Ureter (tissue), 1 donor: ENCODE measurements at places on chromosomes 5 and 9. TPM values are rescaled to one million over a fixed set of nuclear protein-coding genes. Genes with fewer than 3 reads are reported as not detected.

DNA sequence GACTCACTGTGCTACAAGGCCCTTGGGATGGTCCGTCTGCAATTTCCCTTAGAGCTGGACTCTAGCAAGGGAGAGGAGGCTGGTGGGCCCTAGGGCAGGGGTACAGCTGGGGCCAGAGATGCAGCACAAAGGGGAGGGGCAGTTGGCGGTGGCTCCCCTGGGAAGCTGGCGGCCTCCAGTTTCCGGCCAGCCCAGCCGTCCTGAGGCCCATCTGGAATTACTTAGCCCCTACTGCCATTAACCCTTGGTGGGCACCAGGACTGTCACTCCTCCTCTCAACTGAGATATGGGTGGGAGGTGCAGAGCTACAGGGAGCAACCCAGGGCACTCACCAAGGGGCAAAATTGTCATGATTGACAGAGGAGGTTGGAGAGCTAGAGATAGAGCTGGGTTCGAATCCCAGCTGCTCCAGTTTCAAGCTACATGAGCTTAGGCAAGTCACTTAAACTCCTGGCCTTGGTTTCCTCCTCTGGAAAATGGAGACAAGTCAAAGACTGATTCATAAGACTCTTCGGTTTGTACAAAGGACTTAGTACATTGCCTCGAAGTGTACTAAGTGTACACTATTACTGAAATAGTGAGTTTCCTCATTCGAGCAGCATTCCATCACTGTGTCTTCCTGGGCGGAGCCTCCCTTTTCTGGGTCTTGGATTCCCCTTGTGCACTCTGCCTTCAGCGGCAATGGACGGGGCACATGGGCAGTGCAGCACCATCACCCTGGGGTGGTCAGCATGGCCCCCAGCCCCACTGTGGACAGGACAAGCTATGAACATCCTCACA, 2.7 kb upstream of the PDGFRB start:
- DNase-seq = no peak

- DNase-seq = no peak
Observed at GRCh38 chr9:6910032-6910431, 152.3 kb downstream of the KDM4C start.

DNA sequence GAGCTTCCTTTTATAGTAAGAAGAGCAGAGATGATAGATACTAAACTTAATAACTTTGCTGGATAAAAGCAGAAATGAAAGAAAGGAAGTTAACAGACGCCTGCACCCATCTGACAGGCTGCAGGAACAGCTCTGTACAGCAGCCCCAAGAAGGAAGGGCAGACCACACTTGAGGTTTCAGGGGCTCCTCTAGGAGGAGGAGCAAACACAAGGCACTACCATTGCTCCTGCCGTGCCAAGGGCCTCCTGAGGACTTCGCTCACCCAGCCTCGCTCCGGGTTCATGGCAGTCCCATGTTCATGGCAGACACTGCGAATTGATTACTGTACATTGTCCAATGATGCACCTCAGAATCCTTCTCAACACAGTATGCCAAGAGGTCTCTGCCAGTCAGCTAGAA, 85.1 kb downstream of the AMBP start:
- DNase-seq = no peak

DNA sequence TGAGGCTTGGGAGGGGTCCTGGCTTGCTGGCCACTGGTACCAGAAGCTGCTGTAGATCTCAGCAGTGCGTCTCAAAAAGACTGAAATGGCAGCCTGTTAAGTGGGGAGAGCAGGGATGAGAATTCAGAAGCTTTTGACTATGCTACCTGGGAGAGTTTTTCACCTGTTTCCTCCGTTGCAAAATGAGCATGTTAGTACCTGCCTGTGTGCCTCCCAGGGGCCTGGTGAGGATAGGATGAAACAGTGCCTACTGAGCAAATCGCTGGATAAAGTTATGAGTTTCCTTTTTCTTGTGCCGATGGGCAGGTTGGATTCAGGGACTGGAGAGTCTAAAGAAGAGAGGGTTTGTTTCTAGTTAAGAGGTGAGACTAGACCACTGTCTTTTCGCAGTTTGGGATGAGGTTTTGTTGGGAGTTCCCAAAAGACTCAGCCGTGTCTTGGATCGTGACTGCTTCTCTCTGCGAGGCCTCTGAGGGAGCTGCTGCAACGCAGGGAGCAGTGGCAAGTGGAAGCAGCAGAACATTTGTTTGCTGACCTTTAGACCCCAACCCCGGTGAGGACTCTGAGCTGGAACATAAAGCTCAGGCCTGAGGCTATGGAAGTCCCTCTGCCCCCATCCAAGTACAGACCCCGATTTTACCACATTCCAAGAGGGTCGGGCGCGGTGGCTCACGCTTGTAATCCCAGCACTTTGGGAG, 1.4 kb downstream of the RALGPS1 start:
- no peak for DNase-seq

- no peak for DNase-seq
Observed at GRCh38 chr9:98318834-98319478, 63.5 kb upstream of the TBC1D2 start.

- no peak for DNase-seq
Observed at GRCh38 chr9:116656501-116656971, 30.6 kb upstream of the TRIM32 start.

DNA sequence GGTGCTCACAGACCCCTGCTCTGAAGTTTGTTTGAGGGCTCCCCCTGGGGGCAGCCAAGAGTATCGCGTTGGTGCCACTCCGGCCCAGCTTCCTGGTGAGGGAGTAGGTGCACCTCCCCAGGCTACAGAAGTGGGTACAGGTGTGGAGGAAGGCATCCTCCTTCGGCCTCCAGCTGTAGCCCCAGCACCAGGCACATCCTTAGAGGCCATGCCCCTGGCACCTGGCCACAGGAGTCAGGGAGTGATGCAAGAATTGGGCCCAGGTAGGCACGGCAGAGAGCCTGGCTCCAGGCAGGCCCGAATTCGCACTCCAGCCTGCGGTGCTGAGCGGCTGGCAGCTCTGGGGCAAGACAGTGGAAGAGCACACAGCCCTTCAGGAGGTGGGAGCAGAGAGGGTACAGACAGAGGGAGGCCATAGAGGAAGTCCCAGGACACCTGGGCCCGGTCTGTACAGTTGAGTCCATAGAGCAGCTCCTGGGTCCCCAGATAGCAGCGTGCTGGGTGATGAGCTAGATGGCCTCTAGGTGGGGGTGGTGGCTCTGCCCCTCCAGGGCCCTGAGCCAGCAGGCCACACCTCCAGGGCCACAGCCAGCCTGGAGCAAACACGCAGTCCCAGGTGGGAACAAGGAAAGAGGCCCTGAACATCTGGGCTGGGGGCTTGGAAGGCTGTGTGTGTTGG, 2.4 kb downstream of the SAPCD2 start:
- peak; percentile 87 for DNase-seq

GRCh38 chr5:68288707-68289134, 73.2 kb downstream of the PIK3R1 start:
- no peak for DNase-seq

DNA sequence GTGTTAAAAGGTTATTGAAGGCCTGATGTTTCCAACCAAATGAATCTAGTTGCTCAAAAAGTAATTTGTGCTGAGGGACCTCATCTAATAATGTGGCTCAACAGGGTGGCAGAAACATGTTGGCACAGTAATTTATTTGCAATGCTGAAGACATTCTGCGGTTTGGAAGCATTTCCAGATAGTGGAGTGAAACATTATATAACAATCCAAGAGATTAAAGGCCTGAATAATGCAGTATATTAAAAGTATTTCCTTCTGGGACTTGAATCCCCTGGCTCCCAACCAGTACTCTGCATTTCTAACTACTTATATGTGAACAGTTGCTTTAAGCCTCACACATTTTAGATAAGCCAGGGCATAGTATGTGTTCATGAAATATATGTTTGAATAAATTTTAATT, 25.9 kb upstream of the ALDH1A1 start:
- no peak for DNase-seq

DNA sequence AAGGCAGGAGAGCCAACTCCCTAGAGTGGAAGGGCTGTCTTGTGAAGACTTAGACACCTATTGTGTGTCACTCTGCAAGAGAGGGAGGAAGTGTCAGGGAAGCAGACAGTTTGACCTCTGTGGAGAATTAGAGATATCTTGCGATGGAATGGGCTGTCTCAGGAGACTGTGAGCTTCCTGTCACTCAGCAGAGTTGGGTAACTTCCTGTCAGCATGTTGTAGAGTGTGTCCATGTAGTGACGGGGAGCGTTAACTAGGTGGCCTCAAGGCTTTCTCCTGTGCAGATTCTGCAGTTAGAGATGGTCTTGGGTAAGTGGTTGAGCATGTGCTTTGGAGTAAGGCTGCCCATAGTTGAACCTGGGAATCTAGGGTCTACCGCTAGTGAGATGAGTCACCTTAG, 136.5 kb downstream of the KIF4B start:
- no peak for DNase-seq

- no peak for DNase-seq
Observed at GRCh38 chr5:58330781-58331180, 129.1 kb downstream of the PLK2 start.

DNA sequence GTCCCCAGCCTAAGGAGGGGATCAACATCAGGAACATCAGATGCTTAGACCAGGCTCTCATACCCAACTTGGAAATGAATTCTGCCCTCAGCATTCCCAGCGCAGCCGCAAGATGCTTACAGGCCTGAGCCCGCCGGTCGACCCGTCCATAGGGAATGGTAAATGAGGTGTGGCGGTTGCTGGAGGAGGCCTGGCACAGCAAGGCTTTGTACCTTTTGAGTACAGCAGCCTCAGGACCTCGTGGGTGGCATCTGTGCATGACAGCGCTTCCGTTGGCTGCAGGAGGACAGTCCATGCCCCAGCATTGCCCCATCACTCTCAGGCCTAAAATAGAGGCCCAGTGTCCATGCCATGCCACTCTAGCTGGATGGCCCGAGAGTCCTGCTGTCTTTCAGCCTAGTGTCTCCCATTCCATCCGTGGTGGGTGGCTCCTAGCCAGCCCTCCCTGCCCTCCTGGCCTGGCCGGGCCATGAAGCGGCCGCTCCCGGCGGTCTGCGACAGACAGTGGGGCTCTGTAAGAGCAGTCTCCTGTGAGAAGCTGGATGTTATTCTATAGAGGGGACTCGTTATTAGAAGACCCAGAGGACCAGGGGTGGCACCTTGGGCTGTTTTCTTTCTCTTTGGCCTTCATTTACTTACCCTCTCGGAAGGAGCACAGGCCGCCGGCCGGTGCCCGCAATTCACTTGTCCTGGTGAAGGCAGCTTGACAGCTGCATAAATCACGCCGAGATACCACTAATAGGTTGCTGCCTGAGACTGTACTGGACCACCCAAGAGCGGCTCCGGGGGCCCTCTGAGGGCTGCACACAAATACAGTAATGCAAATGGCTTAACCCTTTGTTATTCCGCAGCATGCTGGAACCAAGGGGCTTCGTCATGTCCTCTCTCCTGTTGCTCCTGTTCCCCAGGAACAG, 223.5 kb upstream of the TUT7 start:
- no peak for DNase-seq

GRCh38 chr9:14882090-14882489, 28.1 kb downstream of the FREM1 start:
- no peak for DNase-seq

- no peak for DNase-seq
Observed at GRCh38 chr9:134247918-134248631, 78.2 kb upstream of the RXRA start.

- DNase-seq = no peak
Observed at GRCh38 chr5:153782589-153783361, 255.9 kb downstream of the FAM114A2 start.

DNA sequence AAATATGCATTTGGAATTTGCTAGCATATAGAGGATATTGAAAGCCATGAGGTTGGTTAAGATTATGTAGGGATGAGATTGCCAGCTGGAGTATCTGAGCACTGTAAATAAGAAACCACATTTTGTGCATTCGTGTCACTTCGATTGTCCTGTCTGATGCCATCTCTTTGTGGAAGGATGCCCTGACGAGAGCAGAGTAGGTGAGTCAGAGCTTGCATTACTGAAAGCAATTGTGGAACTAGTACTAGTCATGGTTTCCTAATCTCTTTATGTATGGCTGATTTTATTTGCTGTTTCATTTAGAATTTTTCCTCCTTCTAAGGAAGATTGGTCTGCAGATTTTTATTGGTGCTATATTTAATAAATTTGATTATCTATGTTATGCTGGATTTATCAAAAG, 14.5 kb upstream of the TAS2R1 start:
- DNase-seq = no peak

- DNase-seq = no peak
Observed at GRCh38 chr5:158589939-158590338, 509.8 kb downstream of the EBF1 start.

DNA sequence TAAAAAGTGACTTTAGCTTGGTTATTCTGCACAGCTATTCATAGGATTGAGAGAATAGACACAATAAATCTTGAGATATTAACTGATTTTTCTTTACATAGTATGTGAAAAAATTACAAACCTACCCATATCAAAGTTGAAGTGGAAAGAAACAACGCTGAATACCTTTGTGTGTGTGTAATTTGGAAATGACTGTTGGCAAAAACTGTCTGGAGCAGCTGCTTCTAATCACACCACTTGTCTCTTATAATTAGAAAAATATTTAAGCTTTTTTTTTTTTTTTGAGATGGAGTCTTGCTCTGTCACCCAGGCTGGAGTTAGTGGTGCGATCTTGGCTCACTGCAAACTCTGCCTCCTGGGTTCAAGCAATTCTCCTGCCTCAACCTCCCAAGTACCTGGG, 110.8 kb upstream of the POC5 start:
- no peak for DNase-seq

- DNase-seq = peak; percentile 48
Observed at GRCh38 chr5:75337366-75338021, 474 bp downstream of the HMGCR start.

GRCh38 chr9:108257382-108257781, 598.4 kb downstream of the ACTL7B start:
- no peak for DNase-seq

DNA sequence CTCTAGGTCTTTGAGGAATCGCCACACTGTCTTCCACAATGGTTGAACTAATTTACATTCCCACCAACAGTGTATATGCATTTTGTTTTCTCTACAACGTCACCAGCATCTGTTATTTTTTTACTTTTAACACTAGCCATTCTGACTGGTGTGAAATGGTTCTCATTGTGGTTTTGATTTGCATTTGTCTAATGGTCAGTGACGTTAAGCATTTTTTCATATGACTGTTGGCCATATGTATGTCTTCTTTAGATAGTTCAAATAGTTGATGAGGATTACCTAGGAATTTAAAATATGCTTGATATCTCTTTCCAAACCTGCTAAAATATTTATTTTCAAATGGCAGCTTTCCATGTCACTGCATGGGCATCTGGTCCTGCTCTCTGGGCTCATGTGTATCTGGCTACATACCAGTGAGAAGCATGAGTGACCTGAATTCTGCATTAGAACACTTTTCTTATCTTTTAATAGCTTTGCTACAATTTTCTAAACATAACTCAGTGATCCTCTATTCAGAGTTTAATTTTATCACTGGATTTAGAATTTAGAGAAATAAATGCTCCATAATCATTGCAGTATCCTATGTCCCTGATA, 95.8 kb upstream of the ADAMTS16 start:
- no peak for DNase-seq

The TRPM6 gene
- 2.6 TPM for total RNA-seq

The UTP15 gene
- total RNA-seq = 31.8 TPM

The SLC34A1 gene
- total RNA-seq = not detected

The HTR1A gene
- 1.8 TPM for total RNA-seq

The TLE1 gene
- 74.0 TPM for total RNA-seq

The PTGES gene
- total RNA-seq = 67.9 TPM

The CNTFR gene
- 9.4 TPM for total RNA-seq

The FAM120AOS gene
- total RNA-seq = 61.4 TPM

The NTNG2 gene
- 2.2 TPM for total RNA-seq
